ENCODE measurements at places on chromosomes 12 and 14.
A peak's percentile ranks its signal among the peaks of the same experiment; 100 is the strongest.

DNA sequence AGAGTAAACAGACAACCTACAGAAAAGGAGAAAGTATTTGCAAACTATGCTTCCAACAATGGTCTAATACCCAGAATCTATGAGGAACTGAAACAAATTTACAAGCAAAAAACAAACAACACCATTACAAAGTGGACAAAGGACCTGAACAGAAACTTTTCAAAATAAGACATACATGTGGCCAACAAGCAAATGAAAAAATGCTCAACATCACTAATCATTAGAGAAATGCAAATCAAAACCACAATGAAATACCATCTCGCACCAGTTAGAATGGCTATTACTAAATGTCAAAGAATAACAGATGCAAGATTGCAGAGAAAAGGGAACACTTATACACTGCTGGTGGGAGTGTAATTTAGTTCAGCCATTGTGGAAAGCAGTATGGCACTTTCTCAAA, 125.8 kb downstream of the C12orf42 start:
- no peak for DNase-seq

GRCh38 chr14:105173901-105174894, 5.6 kb upstream of the JAG2 start:
- no peak for DNase-seq

- no peak for DNase-seq
These were observed 41.3 kb upstream of the SYCP3 start for GRCh38 chr12:101780599-101780998.

GRCh38 chr12:18749386-18749957, 11.6 kb downstream of the CAPZA3 start:
- DNase-seq = no peak

GRCh38 chr12:122412851-122413433, 9.5 kb downstream of the CLIP1 start:
- DNase-seq = no peak

GRCh38 chr14:67934087-67934486, 114.5 kb downstream of the RAD51B start:
- no peak for DNase-seq

DNA sequence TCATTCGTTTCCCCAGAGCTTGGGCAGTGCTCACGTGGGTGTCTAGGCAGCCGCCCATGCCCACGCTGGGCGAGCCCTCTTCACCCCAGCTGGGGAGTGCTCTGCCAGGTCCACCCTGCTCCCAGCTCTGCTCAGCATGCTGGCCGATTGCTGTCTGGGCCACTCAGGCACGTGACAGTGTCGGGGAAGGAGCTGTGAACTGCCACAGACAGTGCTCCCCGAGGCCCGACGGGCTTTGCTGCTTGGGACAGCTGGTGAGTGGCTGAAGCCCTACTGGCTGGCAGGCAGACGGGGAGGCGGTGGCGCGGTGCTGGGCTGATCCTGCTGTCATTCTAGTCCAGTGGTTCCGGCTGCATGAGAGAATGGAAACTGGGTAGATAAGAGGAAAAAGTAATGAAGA, 15.8 kb downstream of the NOC4L start:
- DNase-seq = no peak

- no peak for DNase-seq
These were observed 168.0 kb downstream of the TMTC3 start for GRCh38 chr12:88310069-88310468.

- DNase-seq = no peak
These were observed 82.0 kb downstream of the CATSPERB start for GRCh38 chr14:91649930-91650329.

DNA sequence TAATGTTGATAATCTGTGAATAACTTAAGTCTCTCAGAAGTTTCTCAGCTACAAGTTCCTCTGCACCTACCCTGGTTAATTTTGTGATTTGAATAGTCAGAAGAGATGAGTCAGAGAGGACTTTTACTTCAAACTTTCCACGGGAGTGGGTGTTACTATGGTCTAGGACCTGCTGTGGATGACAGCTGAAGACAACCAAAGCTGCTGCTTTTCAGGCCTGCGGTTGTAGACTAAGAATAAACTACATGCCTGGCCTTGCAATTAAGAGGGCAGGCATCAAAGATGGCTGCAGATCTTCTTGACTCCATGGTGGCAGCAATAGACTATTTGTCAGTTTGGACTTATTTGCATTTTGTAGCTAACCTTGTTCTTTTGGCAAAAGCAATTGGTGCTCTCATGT, 227.1 kb upstream of the KRR1 start:
- peak; percentile 59 for DNase-seq

GRCh38 chr12:50708631-50709030, 55.3 kb upstream of the ATF1 start:
- no peak for DNase-seq

- no peak for DNase-seq
These were observed 1.5 kb downstream of the KDM2B start for GRCh38 chr12:121579190-121579791.

- no peak for DNase-seq
These were observed 35.7 kb downstream of the FOXA1 start for GRCh38 chr14:37559386-37559785.

DNA sequence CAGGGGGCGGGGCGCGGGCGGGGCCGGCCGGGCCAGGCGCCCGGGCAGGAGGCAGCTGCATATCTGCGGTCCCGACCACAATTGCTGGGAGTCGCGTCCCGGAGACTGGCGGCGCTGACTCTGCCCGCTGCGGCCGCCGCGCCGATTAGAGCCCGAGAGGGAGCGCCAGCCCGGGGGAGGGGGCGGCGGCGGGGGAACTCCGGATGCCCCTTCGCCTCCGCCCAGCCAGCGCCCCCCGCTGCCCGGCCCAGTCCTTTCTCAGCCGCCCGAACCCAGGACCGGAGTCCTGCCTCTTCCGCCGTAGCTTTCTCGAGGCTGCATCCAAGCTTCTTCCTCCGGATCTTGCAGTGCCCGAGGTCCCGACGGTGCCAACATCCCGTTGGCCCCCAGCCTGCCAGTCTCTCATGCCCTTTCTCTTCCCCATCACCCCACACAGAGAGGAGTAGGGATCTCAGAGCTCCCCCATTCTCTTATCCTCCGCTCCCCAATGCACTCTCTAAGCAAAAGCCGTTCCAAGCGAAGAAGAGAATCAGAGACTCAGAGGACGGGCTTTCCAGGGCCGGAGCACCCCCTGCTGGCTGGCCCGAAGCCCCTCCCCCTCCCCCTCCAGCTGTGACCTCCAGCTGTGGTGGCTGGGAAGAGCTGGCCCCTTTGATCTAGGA, 8.8 kb upstream of the SP7 start:
- DNase-seq = peak; percentile 69

DNA sequence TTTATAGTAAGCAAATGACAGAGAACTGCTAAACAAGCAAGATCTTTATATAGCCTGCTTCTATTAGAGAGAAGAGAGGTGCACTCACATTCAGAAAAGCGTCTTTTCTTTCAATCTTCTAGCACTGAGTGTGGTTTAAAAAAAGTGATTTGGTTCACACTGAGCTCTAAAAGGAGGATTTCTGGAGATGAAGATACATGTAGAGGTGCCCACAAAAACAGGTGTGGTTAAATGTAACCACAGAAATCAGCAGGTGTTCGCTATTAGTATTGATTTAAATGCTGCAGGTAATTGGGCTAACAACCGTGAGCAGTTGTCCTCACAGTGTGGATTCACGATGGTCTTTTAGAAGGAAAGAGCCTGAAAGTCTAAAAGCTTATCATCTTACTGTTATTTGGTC, 10.7 kb downstream of the PKP2 start:
- DNase-seq = no peak

- DNase-seq = no peak
These were observed 145.3 kb downstream of the CACNA1C start for GRCh38 chr12:2198005-2198501.

DNA sequence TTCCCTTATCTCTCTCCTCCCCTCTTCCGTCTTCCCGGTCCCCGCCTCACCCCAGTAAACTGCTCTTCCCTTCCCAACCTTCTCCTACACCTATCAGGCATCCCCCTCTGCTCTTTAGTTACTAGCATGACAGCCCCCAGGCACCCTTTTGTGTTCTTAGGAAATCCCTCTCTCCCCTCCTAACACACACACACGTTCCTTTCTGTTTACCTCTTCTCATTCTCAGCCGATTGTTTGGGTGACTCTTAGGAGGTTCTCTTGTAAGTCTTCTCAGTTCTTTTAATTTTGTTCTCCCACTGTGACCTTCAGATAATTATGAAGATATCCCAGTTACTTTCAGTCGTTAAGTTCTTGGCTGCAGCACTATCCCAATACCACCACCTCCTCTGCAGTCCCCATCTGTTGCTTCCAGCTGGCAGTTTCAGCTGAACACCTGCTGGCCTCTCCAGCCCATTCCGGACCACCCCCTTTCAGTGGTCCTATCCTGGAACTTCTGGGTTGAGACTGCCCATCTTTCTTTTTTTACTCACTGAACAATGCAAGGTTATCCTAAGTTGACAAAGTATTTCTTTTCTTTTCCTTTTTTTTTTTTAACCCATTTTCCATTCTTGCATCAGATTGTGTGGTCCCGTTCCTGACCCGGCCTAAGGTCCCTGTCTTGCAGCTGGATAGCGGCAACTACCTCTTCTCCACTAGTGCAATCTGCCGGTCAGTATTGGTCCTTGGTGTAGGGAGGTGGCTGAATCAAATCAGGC, 711 bp downstream of the MARS1 start:
- DNase-seq = no peak

- no peak for DNase-seq
These were observed 129.6 kb downstream of the GRIN2B start for GRCh38 chr12:13851828-13852227.

GRCh38 chr12:16348435-16349130, 1.1 kb downstream of the MGST1 start:
- DNase-seq = no peak

DNA sequence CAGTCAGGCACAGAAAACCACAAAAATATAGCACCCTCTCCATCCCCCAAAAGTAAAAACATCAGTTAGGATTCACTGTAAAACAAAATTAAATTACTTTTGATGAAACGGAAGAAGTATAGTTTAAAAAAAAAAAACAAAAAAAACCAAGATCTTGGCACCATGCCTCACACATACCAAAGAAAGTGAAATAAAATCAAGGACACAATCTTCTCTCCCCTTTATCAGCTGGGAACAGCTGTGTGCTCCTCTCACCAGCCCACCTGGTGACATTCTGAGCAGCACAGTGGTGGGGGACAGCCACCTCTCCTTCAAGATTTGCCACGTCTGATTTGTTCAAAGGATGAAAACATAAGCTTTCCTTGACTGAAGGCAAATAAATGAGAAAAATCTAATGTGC, 55.5 kb downstream of the ESR2 start:
- DNase-seq = no peak

- no peak for DNase-seq
These were observed 655 bp downstream of the PLD4 start for GRCh38 chr14:104925214-104925854.

DNA sequence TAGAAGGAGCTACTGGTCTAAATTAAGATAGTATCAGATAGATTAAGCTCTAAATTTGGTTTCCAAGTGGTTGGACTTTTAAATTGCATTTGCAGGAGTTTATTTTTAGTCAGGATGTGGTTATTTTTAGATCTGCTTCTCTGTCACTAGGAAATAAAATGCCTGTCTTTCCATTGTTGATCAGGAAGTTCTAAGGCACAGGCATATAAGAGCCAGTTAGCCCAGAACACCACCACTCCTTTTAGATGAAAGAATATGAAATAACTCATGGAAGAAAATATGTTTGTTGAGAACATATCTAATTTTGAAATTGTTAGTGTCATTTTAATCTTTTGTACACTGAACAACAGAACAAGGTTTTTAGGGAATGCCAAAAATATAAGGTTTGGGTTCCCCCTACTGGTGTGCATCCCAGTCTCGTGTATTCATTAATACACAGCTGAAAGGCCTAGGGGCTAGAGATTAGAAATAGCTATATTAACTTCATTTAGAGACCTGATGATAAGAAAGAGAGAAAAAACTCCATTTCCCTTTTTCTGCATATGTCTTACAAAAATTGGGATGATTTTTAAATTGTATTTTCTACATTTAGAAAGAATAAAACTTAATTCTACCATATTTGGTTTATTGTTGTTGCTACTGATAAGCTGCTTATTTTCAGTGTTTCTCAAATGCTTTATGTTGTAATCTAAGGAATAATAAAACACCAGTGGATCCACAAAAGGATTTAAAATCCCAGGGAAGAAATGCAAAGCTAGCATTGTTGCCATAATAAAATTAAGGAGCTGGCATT, 67.2 kb downstream of the RIC8B start:
- DNase-seq = no peak

DNA sequence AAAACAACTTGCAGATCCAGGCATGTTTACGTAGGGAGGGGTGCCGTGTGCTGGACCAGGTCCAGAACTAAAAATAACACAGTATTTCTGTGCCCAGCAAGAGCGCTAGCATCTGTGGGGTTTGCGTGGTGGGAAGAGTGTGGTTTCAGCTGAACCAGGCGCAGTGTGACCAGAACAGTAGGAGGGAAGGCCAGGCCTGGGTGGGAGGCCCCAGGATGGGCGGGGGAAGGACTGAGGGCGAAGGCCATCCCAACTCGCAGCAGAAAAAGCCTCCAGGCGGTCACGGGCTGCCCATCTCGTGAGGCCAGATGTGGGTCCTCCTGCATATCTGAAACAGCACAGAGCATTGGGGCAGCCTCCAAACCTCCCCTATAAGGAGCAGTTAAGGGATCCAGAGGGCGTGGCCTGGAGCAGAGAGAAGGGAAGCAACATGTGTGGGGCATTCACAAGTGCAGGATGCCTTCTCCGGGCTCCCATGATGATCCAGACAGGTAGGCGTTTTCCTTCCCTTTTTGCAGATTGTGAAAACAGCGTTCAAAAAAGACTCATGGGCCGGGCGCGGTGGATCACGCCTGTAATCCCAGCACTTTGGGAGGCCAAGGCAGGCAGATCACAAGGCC, 17.8 kb upstream of the CD9 start:
- no peak for DNase-seq

DNA sequence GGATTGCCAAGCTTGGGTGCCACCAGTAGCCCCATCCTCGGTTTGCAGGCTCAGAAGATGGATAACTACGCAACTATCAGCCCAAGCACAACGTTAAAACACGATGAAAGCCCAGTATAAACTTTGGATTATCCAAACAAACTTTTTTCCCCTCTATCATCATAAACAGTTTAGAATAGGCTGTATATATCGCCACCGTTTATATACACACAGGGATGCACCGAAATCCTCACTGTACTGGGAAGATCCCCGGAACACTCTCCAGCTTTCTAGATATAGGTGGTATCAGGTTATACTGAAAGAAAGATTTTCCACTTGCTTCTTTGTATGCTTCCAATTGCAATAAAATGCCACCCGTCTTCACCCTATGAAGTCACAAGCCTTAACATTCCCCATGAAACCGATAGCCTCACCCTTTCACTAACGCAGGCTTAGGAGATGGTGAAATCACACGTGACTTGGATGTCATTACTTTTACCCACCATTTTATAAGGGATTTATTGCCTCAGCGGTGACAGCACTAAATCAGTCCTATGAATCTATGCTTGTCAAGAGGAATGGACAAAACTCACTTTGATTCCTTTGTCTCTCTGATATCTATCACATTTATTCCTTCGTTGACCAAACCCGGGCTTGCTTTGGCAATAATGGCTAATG, 207.6 kb upstream of the FOXN3 start:
- DNase-seq = no peak

DNA sequence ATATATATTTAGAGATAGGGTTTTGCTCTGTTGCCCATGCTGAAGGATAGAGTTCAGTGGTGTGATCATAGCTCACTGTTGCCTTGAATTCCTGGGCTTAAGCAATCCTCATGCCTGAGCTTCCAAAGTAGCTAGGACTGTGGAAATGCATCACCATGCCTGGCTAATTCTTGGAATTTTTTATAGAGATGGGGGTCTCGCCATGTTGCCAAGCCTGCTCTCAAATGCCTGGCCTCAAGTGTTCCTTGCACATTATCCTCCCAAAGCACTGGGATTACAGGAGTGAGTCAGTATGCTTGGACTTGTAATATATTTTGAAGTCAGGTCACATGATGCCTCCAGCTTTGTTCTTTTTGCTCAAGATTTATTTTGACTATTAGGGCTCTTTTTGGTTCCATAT, 178.0 kb downstream of the RPAP3 start:
- no peak for DNase-seq

Measured in stimulated activated CD4-positive, alpha-beta T cell treated with anti-CD3 and anti-CD28 coated beads, Interleukin-1b, Interleukin-23, amount 100 ng/mL, for 48 hours (primary cell).